ENCODE measurements at places on chromosomes 2 and 18. TPM values are rescaled to one million over a fixed set of nuclear protein-coding genes. Genes with fewer than 3 reads are reported as not detected.

ACVR2A gene
- 15.9 TPM for total RNA-seq

DNA sequence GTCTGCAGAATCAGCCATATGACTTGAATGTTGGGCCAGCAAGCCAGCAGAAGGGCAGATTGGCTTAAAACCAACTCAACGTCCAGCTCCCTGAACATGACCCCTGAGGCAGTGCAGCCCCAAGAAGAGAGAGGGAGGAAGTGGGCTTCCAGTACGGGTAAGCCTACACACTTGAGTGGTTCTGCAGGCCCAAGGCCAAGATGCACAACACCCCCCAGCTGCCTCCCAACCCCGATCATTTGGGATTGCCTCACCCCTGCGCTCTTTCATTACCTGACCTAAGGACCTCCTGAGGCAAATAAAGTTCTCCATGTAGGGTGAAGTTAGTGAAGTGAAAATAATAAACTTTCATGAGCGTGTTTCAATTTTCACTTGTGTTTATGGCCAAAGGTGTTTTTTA is 536.0 kb downstream of the TNS1 start:
- no peak for DNase-seq

GRCh38 chr18:47788621-47789020 is 141.8 kb downstream of the SMAD2 start:
- no peak for DNase-seq

GRCh38 chr2:42839809-42840501 is 47.6 kb upstream of the HAAO start:
- peak; percentile 69 for DNase-seq

CBLN2 gene
- total RNA-seq = not detected

CERKL gene
- not detected for total RNA-seq

GRCh38 chr18:79518683-79519128 is 123.0 kb downstream of the NFATC1 start:
- DNase-seq = no peak

GRCh38 chr18:24704946-24705630 is 244.7 kb downstream of the HRH4 start:
- no peak for DNase-seq

- DNase-seq = no peak
Observed at GRCh38 chr2:55087936-55088335, 37.7 kb upstream of the RTN4 start.

DNA sequence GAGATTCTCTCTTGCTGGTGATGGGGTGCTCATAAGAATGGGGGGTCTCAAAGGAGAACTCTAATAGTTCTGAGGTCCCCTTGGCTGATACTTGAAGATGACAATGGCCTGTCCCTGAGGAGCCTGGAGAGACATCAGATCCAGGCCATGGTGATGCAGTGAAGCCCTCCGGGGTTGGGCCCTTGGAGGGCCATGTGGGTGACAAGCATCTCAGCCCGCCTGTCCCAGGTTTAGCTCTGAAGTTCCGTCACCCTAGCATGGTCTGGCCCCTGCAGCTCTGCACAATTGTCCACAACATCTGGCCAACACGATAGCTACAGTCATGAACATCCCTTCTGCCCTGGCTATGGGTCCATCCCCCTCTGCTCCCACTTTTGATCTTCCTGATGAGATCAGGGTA is 202.8 kb upstream of the HS6ST1 start:
- DNase-seq = no peak

DNA sequence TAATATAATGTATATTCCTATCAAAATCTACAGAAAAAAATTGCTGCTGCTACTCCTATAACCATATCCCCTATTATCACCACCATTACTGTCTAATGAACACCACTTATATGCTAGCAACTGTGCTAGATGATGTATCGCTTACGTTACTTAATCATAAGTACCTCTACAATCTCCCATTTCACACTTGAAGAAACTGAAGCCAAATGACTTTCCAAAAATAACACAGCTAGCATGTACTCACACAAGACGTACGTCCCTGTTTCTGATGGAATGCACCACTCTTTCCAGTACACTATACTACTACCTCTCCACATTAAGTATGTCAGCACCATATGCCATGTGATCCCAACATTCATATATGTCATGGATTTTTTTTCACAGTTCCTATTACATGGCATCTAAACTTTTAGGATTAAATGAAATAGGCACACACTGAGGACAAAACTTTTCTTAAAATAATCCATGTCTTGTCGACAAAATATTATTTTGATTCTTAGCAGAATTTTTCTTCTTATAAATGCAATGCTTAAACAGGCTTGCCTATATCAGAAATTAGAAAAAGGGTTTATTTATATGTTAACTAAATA is 112.8 kb downstream of the NBAS start:
- no peak for DNase-seq
